ENCODE measurements at places on chromosomes 1 and 21.

DNA sequence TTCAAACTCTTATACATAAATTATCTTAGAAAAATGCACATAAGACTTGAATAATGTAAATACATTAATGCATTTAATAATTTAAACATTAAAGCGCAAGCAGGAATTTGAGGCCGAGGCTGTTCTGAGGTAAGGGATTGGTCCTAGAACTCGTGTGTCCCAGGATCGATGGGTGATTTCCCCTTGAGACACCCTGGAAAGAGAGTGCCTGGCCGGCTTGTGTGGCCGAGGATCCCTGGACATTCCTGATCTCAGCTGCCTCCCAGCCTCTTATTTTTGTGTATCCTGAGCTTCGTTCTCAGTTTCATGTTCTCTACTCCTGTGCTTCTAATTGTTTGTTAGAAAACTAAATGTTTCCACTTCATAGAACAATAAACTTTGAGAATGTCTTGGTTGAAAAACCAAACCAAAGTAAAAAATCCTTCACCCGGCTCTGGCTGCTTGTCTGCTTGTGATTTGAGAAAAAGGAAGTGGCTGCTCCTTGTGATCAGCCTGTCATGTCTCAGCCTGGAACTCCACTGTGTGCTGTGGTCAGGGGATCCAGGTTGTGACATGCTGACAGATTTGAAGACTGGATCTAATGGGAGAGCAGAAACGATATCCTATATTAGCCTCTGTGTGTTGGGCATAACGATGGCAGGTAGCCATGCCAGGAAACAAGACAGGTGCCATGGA lies 40.7 kb downstream of the PEX14 start:
- DNase-seq: peak; percentile 91

- DNase-seq: no peak
Measured at GRCh38 chr1:216057063-216057462, 366.2 kb downstream of the USH2A start.

DNA sequence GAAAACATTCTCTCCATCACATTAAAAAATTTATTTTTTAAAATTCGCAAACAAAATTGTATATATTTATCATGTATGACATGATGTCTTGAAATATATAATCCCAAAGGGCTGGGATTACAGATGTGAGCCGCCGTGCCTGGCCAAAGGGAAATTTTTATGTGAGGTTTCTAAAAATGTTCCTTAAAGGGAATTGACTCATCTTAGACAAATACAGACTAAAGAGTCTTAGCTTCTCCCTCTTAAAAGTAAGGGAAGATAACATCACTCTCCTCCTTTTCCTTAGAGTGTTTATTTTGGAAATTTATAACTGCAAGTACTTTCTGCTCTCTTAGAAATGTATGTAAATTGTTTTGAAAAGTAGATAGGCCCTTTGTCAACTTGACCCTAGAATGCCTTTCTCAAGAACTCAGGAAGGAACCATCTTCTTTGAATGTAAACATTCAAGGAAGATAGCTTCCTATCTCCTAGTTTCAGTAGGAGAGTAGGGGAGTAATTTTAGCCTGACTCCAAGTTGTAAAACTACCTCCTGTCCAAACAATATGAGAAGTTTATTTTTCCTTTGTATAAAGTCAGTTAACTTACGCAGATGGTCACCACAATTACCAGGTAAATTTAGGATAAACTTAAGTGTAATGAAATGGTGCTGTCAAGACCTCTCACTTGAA lies 59.5 kb downstream of the C21orf91 start:
- no peak for DNase-seq

DNA sequence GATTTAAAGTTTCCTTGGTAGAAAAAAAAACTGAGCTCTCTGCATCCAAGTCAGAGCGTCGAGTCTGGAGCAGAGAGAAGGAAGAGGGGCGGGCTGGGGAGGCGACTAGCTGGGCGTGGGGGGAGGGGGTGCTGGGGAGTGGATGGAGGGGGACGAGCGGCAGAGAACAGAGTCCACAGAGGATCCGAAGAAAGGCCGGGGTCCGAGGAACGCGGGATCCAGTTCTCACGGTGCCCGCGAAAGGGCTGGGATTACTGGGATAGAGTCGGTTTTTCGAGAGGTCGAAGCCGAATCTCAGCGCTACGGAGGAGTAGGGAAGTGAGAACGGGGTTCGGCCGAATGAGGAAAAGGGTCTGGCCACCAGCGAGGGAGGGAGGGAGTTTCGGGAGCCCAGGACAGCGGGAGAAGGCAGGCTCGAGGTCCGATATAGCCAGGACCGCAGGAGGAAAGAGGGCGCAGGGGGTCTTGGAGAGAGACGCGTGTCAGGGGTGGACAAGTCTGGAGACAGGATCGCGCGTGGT lies 665 bp downstream of the DAB1 start:
- no peak for DNase-seq

DNA sequence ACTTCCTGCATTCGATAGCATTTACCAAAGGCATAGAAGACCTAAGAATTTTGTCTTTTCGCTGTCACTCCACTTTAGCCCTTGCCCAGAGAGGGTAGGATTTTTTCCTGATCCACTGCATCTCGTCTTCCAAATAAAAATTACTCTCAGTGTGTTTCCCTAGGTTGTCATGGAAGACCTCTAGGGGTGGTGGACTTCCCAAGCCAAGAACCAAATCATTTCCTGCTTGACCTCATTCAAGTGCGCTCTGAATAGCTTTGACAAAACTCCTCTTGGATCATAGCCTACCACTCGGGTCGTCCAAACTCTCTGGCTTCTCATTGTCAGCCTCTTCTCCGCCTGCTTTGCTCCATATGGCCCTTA lies 431 bp upstream of the C1orf52 start:
- no peak for DNase-seq

- peak; percentile 78 for DNase-seq
Measured at GRCh38 chr1:975896-976683, 5.8 kb downstream of the PERM1 start.

DNA sequence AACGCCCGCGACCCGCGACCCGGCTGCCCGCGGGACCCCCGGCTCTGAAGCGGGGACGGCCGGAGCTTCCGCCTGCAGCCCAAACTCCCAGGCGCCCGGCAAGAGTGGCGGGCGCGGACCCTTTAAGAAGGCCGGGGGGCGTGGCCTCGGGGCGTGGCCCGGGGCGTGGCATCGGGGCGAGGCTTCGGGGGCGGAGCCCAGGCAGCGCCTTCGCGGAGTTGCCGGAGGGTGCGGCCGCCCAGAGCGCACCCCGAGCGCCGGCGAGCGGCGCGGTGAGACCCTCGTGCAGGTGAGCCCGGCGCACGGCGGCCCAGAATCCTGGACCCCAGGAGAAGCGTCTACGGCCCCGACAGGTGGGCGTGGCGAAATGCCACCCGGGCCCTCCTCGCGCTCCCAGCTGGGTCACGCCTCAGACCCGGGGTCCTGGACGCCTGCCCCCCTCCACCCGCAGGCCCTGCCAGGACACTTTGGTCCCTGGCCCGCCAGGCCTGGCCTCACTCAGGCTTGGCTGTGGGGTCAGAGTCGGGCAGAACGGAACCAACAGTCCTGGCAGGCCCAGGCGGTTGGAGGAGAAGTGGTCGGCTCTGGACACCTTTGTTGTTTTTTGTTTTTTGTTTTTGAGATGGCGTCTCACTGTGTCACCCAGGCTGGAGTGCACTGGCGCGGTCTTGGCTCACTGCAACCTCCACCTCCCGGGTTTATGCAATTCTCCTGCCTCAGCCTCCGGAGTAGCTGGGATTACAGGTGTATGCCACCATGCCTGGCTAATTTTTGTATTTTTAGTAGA lies 14.4 kb downstream of the RNF223 start:
- DNase-seq: peak; percentile 97

DNA sequence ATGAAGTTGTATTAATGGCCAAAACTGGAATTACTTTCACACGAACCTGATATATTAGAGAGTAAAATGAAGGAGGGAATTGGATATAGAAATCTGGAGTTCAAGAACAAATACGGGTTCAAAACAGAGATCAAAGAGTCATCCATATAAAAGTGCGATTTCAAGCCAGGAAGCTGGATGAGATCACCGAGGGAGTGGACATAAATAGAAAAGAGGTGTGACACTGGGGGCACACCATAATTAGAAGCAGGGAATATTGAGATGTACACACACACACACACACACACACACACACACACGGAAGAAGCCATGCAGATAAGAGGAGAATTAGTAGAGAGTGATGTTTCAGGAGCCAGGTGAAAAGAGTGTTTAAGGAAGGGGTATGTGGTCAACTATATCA lies 32.3 kb upstream of the PLD5 start:
- DNase-seq: no peak

DNA sequence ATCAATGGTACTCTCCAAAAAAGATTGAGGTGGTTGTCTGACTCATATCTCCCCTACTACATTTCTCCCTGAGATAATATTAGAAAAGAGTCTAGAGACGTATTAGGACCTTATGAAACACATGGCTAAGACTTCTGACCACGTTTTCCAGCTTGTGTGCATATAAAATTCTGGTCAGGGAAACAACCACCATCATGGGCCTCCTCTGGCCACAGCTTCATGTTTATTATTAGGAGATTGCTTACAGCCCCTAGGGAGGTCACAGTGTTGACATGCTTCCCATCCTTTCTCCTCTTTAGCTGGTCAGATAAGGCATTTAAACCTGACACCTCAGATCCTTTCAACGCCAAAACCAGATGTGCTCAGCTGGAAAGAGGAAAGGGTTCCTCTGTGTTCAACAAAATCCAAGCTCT lies 620.2 kb downstream of the PLPP3 start:
- no peak for DNase-seq

- peak; percentile 95 for DNase-seq
Measured at GRCh38 chr1:58739856-58740466, 40.1 kb upstream of the MYSM1 start.

DNA sequence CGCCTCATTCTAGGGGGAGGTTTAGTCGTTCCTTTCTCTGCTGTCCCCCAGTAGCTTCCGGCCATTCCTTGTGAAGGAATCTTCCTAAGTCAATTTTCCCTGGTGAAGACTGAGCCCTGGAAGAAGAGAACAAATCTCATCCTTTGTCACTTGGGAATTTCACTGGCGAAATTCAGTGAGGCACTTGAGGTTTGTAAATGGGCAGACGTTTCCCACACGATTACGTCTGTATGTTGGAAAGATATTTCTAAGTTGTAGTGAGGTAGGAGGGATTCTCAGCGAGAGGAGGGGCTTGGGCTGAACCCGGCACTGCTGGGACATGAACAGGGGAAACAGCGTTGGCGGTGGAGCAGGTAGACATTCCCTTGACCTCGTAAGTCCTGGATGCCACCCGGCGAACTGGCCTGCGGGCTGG lies 47.2 kb downstream of the GALNT2 start:
- DNase-seq: no peak

DNA sequence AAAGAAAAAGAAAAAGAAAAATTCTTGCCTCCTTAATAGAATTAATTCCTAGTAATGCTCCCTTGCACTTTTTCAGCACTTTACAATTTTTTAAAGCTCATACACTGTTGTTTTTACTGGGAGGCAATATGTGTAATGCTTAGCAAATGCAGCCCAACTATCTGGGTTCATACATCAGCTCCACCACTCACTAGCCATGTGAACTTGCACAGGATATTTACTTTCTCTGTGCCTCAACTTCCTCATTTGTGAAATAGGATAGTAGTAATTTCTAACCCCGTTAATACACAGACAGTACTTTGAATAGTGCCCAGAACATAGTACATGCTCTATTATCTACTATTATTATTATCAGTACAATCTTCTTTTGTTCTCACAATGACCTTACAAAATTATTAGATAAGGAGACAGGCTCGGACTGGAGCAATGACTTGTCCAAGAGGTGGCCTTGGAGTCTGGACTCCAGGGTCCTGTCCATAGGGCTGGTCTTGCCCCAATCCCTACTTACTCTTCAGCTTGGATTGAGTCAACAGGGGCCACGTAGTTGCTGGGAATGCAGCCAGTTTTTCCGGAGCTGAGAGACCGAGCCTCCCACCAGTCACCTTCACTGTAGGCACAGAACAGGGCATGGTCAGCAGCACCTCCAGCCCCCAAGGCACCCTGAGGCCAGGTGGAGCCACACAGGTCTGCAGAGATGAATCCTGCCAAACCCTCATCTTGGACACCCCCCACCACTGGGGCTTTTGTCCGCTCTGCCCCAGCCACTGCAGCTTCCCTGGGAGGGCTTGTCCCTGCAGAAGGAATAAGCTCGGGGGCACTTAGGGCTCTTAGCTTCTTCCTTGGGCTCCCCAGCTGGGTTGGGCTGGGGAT lies 13.7 kb downstream of the FGR start:
- peak; percentile 57 for DNase-seq

GRCh38 chr1:34162852-34163766 lies 1.9 kb downstream of the CSMD2 start:
- peak; percentile 70 for DNase-seq

DNA sequence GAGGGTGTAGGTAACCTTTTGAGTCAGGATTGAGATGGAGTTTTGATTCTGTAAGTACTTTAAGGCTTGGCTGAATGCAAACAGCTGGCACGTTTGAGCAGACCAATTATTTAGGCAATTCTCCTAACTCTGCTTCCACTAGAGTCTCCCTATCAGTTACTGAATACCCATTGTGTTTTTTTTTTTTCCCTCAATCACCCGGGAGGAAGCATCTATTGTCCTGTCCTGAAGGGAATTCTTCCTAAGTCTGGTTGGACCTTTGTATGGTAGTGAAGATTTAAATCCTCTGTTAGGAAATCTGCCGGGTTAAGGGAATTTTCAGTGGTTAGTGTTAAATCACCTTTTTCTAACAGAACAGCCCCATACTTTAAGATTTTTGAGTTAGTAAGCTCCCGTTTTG lies 571.2 kb upstream of the USP24 start:
- DNase-seq: no peak

- DNase-seq: peak; percentile 31
Measured at GRCh38 chr1:20361805-20362381, 71.2 kb downstream of the VWA5B1 start.
